ENCODE measurements at places on chromosomes 5 and 9.

DNA sequence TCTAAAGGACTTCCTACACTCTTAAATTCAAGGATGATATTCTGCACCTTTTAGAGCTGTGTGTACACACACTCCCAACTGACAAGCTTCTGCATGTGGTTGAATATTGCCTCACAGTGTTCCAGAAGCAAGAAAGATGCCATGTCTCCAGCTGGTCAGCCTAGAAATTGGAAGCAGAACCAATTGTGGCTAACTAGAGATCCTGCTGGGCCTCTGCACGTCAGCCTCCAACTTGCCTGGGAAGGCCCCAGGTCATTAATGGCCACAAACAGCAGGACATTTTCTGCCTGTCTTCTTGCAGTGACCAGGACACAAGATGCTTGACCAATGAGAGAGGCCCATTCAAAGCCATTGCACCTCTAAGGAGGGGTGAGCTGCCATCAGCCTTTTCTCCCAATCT, 571.9 kb upstream of the BRINP1 start:
- no peak for DNase-seq

GRCh38 chr5:169805937-169806700, 169.0 kb downstream of the DOCK2 start:
- no peak for DNase-seq

GRCh38 chr5:123605822-123606221, 93.8 kb downstream of the CSNK1G3 start:
- DNase-seq, result no peak

GRCh38 chr9:94301583-94301982, 26.9 kb downstream of the NUTM2F start:
- no peak for DNase-seq
